ENCODE measurements at places on chromosomes 12 and 14. TPM values are rescaled to one million over a fixed set of nuclear protein-coding genes. Genes with fewer than 3 reads are reported as not detected.

- peaks cover 45% of the 10 kb centered on the region for H3K4me1 ChIP-seq
- H3K27me3 ChIP-seq, result no peaks in the 10 kb centered on the region
- H3K27ac ChIP-seq, result no peak overlapping the region
- no peak for DNase-seq
These were observed 12.9 kb downstream of the VPS37B start for GRCh38 chr12:122882908-122883558.

DNA sequence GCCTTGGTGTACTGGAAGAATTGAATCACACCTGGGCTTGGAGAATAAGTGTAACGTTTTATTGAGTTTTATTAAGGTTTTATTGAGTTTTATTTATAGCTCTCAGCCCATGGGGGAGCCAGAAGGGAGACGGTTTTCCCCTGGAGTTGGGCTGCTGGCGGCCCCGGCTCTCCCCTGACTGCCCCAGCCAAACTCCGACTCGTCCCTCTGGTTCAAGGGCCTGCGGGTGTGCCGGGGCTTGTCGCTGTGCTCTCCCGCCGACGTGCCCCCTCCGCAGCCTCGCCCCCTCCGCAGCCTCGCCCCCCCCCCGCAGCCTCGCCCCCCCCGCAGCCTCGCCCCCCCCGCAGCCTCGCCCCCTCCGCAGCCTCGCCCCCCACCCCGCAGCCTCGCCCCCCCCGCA, 326.1 kb upstream of the RTL1 start:
- no peak for DNase-seq
- no peaks in the 10 kb centered on the region for H3K4me1 ChIP-seq
- no peak overlapping the region for H3K4me3 ChIP-seq
- no peak overlapping the region for H3K27ac ChIP-seq
- H3K36me3 ChIP-seq, result no peaks in the 10 kb centered on the region
- no peaks in the 10 kb centered on the region for H3K27me3 ChIP-seq

DNA sequence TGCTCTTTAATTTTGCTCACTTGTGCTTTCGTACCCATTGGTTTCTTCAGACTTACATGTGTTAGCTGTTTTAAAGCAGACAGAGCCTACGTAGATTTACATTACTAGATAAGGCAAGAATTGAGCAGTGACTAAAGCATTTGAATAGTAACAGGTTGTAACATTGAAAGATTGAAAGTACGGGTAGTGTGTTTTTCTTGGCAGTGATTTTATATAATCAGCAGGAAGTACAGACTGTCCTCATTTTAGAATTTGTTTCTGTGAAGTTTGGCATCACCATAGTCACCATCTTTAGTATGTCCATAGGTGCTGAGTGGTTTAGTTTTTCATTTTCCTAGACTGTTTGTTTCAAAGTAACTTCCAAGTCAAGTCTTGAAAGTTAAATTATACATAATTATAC, 14.0 kb downstream of the RTRAF start:
- H3K4me3 ChIP-seq, result no peak overlapping the region
- peak overlapping the region; percentile 21 for H3K27ac ChIP-seq
- DNase-seq, result no peak

GRCh38 chr12:2187195-2187945, 134.6 kb downstream of the CACNA1C start:
- H3K4me1 ChIP-seq, result peaks cover 16% of the 10 kb centered on the region
- H3K27ac ChIP-seq, result peak overlapping the region; percentile 0
- no peak for DNase-seq

GRCh38 chr12:116133636-116134214, 143.8 kb downstream of the MED13L start:
- no peak for DNase-seq
- H3K4me3 ChIP-seq, result no peak overlapping the region
- no peaks in the 10 kb centered on the region for H3K27me3 ChIP-seq
- no peaks in the 10 kb centered on the region for H3K36me3 ChIP-seq

DNA sequence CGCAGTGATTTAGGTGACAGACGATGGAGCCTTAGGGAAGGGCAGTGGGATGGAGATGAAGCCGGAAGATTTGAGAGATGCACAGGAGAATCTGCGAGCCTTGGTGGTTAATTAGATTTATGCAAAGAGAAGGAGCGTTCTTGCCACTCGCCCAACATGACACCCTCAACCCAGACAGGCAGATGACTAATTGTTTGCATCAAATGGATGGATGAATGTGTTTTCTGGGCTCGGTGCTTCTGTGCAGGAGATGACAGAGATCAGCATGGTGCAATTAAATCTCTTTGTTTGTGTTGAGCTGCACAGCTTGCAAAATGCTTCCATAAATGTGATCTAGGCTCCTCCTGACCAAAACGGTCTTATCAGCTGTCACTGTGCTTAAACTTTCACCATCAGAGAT, 202.3 kb upstream of the PRMT8 start:
- peaks cover 3% of the 10 kb centered on the region for H3K4me1 ChIP-seq
- no peak overlapping the region for H3K27ac ChIP-seq
- no peaks in the 10 kb centered on the region for H3K27me3 ChIP-seq
- H3K36me3 ChIP-seq, result peaks cover 6% of the 10 kb centered on the region
- no peak overlapping the region for H3K4me3 ChIP-seq

- H3K36me3 ChIP-seq, result no peaks in the 10 kb centered on the region
These were observed 180.9 kb downstream of the RAD51B start for GRCh38 chr14:68000511-68000910.

- H3K36me3 ChIP-seq, result no peaks in the 10 kb centered on the region
- H3K27me3 ChIP-seq, result no peaks in the 10 kb centered on the region
- H3K27ac ChIP-seq, result no peak overlapping the region
- no peak overlapping the region for H3K4me3 ChIP-seq
- DNase-seq, result no peak
These were observed 423.8 kb downstream of the NRXN3 start for GRCh38 chr14:78593949-78594348.

DNA sequence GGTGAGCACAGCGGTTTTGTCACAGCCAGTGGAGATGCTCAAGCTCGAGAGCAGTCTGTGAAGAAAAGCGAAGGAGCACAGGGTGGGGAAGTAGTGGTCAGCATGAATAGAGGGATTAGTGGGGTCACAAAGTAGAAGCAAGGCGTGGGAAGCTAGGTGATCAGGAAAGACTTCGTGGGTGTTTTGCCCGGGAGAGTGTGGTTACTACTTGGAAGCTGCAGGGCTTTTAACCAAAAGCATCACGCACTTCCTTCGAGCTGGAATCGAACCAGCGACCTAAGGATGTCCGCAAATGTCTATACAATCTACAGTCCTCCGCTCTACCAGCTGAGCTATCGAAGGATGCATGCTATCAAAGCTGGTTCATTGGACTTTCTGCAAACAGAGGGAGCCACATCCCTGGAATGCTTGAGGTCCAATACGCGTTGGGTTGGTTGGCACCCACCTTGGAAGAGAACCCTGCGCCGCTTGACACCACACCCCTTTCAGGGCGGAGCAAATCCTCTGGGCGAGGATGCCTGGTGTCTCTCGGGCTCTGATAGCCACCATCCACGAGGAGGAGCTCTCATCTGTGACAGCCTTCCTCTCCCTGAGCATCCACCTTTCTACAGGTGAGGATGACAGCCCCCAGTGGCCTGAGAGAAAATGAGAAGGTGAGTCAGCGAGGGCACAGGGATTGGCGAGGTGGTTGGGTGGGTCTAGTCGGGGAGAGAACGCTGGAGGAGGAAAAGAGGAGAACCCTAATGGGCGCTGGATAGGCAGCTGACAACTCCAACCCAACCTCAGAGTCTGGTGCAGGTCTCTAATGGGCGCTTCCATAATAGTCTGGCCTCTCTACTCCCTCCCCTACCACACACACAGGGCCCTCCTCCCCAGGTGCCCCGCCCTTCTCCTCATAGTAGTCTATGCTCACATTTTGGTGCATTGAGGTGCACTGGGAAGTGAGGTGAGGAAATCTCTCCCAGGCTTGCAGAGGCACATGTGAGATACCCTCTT, 16.0 kb upstream of the OR6S1 start:
- H3K4me1 ChIP-seq, result no peaks in the 10 kb centered on the region
- no peak for DNase-seq
- H3K4me3 ChIP-seq, result no peak overlapping the region
- H3K27me3 ChIP-seq, result peaks cover 68% of the 10 kb centered on the region

Gene CCDC184
- 0.65 TPM for total RNA-seq

Gene GLTP
- total RNA-seq, result 25.5 TPM

Measured in heart left ventricle (tissue), 16 donors.